ENCODE measurements at places on chromosomes 6 and 20.

DNA sequence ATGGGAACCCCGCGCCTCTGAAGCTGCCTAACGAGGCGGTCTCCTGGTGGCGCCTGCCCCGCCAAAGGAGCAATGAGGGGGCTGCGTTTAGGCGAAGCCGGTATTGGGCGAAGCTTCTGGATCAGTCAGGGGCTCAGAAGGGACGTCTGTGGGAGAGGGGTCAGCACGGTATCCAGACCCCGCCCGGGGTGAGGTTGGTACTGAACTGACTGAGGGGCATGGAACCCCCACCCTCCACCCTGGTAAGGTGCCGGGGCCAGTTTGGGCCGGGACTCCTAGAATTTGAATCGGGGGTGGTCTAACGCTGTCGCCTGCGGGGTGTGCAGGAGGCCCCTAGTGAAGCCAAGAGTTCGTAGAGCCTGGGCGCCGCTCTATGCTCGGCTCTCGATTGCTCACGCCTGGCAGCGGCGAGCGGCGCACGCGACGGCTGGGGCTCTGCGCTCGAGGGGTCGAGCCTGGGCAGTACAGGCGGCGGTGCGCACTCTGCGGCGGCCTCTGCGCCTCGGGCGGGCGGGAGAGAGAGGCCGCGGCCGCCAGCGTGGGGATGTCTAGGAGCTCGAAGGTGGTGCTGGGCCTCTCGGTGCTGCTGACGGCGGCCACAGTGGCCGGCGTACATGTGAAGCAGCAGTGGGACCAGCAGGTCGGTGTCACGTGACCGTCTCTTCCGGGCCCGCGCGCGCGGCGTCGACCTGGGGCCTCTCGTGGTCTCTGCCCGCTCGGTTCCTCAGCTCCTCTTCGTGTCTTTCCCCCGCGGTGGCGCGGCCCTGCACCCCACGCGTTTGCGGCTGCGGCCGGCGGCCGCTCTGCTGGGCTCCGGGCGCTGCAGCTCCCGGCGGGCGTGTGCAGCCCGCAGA lies at the start of the genes KAT14 and PET117:
TSS of gene KAT14 (plus strand) at position 452 of the 854 bp plus-strand sequence. CDS start 4,798 bp downstream, outside the sequence.
TSS of gene PET117 (plus strand) at position 452 of the 854 bp plus-strand sequence. CDS start at position 545, 93 bp downstream.
- DNase-seq = peak; percentile 93

DNA sequence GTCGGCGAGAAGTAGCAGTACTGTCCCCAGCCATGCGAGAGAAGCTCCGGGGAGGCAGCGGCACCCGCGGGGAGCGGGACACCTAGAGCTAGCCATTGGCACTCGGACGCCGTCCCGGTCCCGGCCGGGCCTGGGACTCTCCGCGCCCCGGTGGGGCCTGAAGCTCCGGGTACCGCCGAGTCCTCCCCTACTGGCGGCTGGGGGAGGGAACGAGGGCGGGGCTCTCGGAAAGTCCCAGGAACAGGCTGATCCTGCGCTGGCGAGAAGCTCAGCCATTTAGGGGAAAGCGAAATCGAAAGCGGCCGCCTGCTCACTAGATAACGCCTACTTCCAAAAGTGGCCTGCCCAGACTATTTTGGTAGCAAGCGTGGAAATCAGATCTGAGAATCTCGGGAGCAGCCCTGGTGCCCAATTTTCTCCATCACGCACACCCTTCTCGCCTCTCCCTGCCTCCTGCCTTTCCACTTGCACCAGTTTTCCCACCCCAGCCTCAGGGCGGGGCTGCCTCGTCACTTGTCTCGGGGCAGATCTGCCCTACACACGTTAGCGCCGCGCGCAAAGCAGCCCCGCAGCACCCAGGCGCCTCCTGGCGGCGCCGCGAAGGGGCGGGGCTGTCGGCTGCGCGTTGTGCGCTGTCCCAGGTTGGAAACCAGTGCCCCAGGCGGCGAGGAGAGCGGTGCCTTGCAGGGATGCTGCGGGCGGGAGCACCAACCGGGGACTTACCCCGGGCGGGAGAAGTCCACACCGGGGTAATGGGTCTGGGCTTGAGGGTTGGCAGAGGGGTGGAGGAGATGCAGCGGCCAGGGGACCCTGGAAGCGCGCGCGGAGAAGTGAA lies at the start of the genes PSMB9 and TAP1:
TSS of gene PSMB9 (plus strand) at position 652 of the 835 bp plus-strand sequence. CDS start at position 690, 38 bp downstream.
TSS of gene TAP1 (minus strand) at position 164 of the 835 bp plus-strand sequence. CDS start at position 96, 68 bp downstream.
- peak; percentile 92 for DNase-seq

DNA sequence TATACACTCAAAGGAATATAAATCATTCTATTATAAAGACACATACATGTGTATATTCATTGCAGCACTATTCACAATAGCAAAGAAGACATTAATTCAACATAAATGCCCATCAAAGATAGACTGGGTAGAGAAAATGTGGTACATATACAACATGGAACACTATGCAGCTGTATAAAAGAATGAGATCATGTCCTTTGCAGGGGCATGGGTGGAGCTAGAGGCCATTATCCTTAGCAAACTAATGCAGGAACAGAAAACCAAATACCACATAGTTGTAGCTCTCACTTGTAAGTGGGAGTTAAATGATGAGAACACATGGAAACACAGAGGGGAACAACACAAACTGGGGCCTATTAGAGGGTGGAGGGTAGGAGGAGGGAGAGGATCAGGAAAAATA lies 121.0 kb upstream of the LOC128125822 start:
- no peak for DNase-seq

GRCh38 chr20:32585011-32585585 lies at the start of gene NOL4L:
TSS of gene NOL4L (minus strand) at chr20:32585333. CDS start at chr20:32584890, 443 bp downstream.
- DNase-seq = no peak

DNA sequence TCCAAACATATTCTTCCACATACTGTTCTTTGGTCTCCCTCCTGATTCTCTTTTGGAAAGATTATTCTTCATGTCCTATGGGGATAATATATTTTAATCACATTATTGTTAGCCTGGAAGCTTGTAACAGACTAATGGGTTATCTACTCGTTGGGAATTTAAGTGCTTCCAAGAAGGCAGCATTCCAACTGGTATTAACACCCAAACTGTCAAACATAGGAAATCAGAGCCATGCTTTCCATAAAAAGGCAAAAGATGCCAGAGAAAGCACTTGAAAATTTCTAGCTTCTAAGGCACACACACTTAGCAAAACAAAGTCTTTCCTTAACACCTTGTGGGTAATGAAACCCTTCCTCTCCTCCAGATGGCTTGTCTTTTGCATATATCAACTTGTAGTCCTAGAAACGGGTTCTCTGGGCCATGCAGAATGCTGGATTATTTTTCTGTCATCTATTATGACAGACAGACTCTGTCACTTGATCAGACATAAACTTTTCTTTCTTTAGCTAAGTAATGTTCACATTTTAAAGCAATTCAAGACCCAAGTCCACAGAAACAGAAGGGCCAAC lies 41.5 kb downstream of the B4GALT5 start:
- no peak for DNase-seq

GRCh38 chr6:7907159-7907558 lies 3.4 kb downstream of the TXNDC5 start:
- no peak for DNase-seq

GRCh38 chr20:57676589-57677583 lies 32.9 kb downstream of the PMEPA1 start:
- DNase-seq = no peak

- DNase-seq = no peak
Observed at GRCh38 chr6:89582669-89583325, 55.8 kb downstream of the LYRM2 start.

DNA sequence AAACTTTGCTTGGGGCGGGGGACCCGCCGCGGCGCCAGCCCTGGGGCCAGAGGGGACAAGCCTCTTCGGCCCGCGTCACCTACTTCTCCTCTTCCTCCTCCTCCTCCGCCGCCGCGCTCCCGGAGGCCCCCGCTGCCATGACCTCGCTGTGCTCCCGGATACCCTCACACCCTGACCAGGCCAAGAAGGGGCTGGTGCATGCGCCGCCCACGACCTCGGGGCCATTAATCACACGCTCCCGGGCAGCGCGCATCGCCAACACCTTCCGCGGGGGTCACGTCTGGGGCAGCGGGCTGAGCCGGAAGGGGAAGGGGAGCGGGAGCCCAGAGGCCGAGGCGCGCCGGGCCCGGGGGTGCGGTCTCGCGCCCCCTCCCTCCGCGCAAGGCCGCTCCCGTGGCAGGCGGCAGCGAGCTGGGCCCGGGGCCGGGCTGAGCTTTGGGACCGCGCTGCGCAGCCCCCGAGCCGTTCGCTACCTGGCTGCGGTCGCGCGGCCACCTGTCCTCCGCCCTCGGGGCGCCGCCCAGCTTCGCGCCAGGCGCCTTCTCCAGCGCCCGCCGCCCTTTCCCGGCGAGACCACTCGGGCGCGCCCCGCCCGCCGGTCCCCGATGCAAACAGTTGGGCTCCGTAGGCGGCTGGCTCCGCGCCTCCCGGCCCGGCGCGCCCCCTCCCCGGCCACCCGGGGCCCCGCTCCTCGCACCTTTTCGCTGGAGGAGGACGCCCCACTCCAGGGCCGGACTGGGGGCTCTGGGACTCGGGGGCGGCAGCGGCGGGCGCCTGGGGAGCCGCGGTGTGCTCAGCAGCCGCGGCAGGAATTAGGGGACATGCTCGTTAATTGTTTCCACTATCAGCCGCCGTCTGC lies 575 bp upstream of the CNR1 start:
- no peak for DNase-seq

DNA sequence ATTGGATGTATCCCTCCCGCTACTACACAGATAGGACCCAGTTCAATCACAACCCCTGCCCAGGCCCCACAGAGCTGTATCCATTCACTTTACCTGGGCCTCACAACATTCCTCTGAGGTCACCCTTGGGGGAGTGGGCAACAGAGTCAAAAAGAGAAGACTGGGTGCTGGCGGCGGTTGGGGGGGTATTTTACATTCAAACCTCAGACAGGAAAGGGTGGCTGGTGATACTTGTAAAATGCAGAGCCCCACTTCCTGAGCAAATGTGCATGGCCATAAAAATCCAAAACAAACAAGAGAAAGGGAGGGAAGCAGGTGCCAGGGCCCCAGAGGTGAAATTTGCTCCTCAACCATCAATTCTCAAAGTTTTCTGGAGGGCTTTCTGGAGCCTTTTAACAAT lies 3.5 kb downstream of the LRFN2 start:
- no peak for DNase-seq

- DNase-seq = peak; percentile 54
Observed at GRCh38 chr20:5309971-5310370, 6.8 kb downstream of the PROKR2 start.

GRCh38 chr6:105641504-105641903 lies 238.6 kb upstream of the PREP start:
- DNase-seq = no peak

DNA sequence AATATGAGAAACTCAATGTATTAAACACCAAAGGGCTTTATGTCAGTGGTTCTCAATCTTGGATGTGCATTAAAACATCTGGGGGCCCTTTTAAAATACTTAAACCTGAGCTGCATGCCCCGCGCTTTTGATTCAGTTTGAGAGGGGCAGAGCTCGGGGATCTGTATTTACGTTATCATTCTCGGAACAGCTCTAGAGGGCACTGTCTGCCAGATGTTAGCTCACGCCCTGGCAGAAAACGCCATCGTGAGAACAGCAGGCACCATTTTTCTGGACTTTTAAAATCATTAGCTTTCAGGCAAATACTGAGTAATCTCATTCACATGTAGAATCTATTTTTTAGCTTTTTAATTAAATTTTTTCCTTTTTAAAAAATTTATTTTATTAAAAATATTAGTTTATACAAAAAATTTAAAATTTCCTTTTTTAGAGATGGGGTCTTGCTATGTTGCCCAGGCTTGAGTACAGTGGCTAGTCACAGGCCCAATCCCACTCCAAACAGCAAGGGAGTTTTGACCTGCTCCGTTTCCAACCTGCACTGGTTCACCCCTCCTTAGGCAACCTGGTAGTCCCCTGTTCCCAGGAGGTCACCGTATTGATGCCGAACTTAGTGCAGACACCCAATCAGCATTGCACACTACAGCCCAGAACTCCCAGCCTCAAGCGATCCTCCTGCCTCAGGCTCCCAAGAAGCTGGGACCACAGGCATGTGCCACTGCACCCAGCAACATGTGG lies 30.0 kb upstream of the ZNF133 start:
- DNase-seq = no peak

- no peak for DNase-seq
Observed at GRCh38 chr6:157070403-157071107, 252.8 kb downstream of the TMEM242 start.

DNA sequence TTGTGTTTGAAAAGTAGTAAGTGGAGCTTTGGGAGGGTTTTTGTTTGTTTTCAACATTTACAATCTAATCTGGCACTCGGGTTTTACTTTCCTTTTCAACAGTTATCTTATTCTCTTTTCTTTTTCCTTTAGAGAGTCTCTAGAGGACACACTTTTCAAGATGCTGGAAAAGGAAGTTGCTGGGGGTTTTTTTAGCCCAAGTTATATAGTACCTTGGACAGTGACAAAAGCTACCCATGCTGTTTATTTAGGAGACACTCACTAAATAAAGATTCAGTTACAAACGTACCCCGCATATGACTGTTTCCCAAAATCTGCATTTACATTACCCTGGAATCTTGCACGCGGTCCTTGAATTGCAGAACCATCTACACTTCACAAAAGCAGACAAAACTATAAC lies 78.8 kb downstream of the MAP7 start:
- peak; percentile 7 for DNase-seq

DNA sequence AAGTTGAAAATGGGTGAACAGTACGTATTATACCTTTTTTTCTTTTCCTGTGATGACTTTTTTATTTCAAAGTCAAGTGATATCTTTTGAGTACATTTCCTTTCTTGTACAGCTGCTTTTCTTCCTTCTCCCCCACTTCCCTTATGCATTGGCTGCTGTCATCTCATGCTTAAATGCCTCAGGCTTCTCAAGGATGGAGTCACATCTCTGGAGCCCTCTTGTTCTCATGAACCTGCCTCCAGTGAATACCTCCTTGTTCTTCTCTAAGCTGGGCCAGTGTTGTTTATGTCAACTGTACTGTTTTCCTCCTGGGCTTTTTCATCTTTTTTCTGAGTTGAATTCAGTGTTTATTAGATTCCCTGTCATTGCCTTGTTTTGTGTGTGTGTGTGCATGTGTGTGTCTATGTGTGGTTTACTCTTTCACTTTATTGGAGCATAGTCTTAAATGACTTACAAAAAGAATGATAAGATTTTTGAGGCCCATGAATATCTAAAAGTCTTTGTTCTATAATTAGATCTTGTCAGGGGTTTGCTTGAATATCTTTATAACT lies 23.6 kb downstream of the STXBP5 start:
- DNase-seq = peak; percentile 34

GRCh38 chr20:23071996-23072395 lies 14.1 kb downstream of the CD93 start:
- no peak for DNase-seq

DNA sequence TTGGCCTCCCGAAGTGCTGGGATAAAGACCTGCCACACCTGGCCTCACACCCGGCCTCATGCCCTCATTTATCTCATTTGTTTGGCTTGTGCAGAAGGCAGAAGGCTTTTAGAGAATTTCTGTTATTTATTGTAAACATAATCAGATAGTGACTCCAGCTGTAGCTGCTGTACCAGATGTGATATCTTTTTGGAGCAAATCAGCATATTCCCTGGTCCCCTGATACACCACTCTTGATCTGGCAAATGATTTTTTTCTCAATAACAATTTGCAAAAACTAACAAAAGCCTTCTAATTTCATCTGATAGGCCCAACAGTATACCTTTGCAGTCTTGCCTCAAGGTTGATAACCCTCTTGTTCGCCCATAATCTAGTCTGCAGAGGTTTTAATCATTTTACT lies 26.5 kb upstream of the TULP1 start:
- no peak for DNase-seq
